ENCODE measurements at places on chromosomes 1 and 21.

DNA sequence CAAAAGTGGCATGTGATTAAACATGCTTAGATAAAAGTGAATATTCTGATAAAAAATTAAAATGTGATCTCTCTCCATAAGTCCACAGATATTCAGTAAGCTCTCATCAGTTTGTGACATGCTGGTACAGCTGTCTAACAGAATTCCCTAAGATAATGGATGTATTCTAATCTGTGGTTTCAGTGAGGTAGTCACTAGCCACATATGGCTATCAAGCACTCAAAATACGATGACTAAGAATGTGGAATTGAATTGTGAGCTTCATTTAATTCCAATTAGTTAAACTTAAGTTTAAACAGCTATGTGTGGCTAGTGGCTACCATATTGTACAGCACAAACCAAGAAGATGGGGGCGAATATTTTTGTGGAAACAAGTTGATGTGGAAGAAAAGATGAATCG lies 4.1 kb upstream of the REG4 start:
- DNase-seq, result no peak

DNA sequence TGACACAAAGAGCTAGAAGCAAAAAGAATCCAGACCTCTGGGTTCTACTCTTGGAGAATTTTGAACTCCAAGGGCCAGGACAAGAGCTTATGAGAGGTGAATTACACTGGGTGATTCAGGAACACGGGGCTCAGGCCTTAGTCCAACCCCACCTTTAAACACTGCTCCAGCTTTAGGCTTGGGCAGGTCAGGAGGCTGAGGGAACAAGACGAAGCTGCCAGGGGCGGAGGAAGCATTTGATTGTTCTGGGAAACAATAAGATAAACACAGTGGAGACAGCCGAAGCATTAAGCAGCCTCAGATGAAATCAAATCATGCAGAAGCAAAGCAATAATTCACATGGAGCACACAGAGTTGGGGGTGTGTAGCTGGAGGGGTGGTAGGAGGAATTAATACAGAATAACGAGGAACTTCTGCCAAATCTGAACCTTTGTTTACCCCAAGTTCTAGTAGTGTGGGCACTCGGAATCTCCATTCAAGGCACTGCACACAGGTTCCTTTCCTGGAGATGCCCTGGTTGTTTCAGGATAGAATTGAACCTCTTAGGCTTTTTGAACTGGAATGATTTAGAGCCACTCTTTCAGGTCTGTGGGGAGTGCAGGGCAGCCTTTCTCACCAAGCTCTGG lies 93.2 kb downstream of the PLXNA2 start:
- no peak for DNase-seq

DNA sequence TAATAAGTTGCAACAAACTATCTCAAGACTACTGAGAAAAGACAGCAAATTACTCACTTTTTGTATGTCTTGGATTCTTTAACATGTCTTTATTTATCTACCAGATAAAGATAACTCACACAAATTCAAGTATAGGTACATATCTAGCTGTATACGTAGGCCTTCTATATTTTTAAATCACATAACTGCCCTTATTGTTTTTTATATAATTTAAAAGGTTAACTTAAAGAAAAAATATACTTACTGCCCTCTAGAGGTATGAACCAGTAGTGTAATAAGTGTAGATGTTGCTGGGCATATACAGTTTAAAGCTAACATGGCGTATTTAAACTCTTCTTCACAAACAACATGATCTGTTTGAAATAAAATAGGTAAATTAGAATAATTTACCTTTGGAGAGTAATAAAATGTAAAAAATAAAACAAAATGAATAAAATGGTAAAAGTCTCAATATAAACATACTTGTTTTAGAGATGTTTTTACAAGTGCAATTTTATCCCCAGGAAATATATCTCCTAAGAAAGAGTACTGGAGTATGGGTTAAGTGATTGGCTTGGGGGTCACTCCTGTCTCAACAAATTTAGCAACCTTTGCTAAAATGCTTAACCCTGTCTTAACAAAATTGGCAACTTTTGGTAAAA lies 235.2 kb downstream of the KCNT2 start:
- DNase-seq, result no peak

DNA sequence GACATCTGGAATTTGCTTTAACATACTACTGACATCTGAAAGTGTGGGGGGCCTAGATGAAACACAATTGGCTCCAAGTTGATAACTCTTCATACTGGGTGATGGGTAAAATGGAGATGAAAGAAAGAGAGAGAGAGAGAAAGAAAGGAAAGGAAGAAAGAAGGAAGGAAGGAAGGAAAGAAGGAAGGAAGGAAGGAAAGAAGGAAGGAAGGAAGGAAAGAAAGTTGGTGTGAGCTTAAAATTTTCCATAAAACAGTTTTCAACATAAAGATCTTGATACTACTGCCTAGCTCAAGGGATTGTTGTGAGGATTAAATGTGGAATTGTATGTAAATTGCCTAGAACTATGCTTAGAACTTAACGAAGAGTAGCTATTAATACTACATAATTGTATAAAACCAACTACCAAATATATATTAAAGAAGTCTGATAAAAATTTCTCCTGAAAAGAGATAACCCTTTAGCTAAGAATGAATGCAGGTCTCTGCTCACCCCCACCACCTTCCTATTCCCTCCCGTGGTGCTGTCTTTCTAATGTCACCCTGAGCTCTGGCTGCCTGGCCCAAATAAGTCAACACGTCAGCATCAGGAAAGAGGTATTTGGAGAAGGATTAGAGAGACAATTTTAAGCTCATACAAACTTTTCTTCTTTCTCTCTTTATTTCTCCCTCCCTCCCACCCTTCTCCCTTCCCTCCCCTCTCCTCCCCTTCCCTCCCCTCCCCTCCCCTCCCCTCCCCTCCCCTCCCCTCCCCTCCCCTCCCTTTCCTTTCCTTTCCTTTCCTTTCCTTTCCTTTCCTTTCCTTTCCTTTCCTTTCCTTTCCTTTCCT lies 89.3 kb upstream of the SGIP1 start:
- DNase-seq, result no peak

DNA sequence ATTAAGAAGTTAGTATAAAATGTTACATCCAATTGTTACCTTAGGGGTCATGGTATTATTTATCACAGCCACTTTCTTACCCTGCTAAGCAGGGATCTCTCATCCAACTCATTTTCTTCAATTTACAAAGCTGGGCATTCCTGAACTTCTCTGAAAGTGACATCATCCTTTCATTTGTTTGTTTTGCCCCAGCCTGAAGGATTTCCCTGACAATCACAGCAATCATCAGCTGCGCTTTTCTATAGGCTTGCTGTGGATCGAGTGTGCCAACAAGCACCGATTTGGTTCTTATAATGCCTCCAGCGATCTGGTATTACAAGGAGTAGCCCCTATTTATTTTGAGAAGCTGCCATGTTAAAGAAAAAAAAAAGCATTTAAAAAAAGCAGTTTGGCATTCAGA lies 240.2 kb downstream of the USH2A start:
- DNase-seq, result no peak

GRCh38 chr21:45210461-45210983 lies 77.2 kb downstream of the POFUT2 start:
- no peak for DNase-seq

DNA sequence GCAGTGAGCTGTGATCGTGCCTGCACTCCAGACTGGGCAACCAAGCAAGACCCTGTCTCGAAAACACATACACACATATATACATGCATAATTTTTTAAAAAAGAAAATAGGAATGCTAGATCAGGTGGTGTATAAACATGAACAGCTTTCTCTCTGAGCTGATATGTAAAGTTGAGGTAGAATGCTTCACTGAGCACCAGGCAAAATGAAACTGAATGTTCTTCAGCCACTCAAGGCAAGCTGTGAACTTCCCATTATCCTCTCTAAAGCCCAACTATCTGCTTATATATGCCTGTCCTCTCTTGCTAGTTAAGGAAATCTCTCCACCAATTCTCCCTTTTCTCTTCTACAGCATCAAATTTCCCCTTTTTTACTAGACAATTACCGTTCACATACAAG lies 93.0 kb downstream of the NUF2 start:
- no peak for DNase-seq

DNA sequence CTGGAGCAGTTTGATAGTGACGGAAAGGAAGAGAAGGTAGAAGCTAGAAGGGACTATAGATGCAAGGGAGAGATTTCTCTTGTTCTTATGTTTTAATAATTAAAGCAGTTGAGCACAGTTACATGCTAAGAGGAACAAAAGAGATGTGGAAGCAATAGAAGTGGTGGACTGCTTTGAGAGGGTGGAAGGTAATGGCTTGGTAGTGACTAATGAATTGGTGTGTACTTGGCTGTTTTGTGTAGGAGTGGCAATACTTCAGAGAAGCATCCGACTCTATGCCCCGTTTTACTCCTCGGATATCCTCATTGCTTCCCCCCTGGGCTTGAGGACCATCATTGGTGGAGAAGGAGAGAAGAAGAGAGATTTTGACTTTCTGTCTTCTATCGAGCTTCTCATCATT lies 12.8 kb downstream of the UTP25 start:
- DNase-seq, result no peak
